Globus pallidus (tissue), 1 donor: ENCODE measurements at places on chromosomes 12 and 14.

GRCh38 chr14:66624336-66624937 is 116.5 kb downstream of the GPHN start:
- DNase-seq = peak; percentile 65

- DNase-seq = peak; percentile 89
These were observed 31.7 kb upstream of the TUBA1C start for GRCh38 chr12:49232940-49233841.

DNA sequence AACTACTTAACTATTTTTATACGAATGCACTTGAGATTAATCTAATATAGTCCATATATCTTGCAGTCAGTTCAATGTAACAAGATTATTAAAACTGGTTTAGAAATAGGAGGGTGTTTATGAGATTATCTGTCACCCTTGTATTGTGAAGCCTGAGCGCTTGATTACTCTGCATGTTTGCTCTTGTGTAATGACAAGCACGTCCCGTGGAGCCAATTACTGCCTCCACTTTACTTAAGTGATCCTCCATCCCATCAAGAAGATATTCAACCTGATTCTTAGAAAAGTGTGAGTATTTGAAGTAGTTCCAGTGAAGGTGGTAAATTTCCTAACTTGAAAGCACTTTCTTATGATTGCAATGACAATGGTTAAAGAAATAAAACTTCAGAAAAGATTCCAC is 415.2 kb upstream of the GARIN6 start:
- DNase-seq = no peak

DNA sequence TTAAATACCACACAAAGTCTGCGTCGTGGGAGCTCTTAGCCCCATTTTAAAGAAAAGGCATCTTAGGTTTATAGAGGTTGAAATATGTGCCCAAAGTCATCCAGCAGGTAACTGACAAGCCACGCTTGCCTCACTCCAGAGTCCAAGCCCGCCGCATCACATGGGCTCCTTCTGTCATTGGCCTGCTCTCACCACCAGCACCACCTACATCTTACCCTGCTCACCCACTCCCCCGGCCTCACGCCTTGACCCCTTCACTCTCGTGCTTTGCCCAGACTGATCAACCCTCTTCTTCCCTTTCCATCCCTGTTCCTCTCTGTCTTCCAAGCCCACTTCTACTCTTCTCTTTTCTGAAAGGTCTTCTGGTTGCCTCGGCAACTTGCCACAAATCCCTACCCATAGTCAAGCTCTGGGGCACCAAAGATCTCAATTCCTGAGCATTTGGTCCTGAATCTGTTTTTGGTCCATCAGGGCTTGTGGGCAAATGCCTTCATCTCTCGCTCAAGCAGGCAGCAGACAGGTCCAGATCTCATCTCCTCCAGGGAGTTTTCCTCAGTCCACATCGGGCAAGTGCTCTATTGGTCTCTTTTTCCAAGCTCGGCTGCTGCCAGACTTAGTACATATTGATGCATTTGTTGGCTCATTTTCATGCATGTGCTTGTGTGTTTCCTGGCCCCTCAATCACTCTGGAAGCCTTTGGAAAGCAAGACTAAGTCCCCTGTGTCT is 3.5 kb upstream of the KRT1 start:
- DNase-seq = no peak
